Activated naive CD4-positive, alpha-beta T cell (primary cell): ENCODE measurements at places on chromosomes 7 and 10.

DNA sequence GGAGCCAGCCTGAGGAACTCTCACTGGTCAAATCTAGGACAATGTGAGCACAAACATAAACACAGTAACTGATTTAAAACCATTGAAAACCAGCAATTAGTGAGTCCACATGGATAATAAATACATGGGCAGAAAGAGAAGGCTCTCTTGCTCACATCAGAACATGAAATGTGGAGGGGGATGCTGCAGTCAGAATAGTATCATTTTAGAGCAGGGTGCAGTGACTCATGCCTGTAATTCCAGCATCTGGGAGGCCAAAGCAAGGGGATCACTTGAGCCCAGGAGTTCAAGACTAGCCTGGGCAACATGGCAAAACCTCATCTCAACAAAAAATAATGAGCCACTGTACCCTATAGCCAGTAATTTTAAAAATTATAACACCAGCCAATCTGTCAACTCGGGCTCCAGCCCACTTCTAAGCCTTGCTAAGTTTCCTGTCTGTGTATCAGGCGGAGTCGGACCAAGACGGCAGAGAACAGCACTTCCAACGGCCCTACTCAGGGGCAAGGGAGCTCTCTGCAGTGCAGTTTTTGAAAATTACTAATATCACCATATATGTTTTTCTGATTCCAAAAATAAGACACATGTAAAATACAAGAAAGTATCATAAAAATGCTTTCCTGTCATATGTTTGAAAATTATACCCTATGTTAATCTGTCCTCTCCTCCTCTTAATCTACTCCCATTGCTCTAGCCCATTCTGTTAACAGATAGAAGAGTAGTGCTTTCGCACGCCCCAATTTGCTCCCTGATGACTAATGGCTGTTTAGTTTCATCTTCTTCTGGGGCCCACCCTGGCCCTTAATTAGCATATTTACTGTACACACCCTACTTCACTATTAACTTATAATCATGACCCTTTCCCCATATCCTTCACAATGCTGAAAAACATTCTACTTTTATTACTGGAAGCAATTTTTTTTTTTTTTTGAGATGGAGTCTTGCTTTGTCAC, 17.1 kb downstream of the URGCP start:
- DNase-seq, result no peak

GRCh38 chr7:28505014-28505413, 92.7 kb downstream of the CREB5 start:
- no peak for DNase-seq

DNA sequence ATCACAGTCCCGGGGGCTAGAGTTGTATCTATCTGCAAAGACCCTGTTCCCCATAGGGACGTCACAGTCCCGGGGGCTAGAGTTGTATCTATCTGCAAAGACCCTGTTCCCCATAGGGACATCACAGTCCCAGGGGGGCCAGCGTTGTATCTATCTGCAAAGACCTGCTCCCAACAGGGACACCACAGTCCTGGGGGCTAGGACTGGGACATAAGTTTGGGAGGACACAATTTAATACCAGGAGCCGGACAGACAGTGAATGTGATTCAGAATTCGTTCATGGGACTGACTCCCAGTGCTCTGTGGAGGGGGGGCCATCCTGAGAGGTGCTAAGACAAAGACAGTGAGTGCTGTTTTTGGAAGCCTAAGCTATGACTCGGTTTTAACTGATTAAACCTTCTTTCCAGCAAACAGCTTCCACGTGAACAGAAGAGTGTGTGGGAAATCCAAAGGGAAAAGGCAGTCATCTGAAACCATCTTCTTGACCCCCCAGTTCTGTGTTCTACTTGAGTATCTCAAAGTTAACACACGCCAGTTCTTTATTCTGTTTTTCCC, 153.0 kb downstream of the DIP2C start:
- no peak for DNase-seq

DNA sequence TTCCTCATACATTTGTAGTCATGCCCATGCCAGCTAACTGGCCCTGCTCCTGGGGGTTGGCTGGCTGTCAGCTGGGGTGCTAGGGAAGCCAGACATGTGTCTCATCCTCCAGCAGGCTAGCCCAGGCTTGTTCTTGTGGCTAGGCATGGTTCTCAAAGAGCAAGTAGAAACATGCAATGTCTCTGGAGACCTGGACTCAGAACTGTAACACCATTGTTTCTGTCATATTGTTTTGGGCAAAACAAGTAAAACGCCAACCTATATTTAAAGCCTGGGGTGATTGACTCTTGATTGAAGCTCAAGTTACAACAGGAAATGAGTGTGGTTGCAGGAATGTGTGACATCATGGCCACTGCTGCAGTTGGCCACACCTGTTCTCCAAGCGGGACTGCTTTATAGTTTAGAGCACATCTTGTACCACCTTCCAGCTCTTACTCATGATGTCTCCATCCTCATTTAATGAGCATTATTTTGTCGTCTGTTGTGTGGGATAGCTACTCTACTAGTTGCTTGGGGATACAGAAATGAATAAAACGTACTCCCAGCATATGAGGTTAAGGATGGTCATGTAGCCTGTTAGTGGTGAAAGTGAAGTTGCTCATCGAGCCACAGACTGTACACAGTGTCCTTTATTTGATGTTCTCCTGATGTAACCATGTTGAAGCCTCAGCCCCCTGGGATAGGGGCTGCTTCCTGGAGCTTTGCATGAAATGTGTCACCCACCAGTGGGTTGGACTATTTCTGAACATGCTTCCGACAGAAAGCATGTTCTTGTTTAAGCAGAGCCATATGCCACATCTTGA, 168.4 kb downstream of the SORCS3 start:
- no peak for DNase-seq

GRCh38 chr7:15625466-15625865, 61.0 kb downstream of the MEOX2 start:
- no peak for DNase-seq

DNA sequence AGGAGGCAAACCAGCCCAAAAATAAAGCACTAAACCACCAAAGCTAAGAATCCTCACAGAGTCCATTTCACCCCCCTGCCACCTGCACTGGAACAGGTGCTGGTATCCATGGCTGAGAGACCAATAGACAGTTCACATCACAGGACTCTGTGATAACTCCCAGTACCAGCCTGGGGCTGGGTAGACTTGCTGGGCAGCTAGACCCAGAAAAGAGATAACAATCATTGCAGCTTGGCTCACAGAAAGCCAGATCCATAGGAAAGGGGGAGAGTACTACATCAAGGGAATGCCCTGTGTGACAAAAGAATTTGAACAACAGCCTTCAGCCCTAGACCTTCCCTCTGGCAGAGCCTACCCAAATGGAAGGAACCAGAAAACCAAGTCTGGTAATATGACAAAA, 13.6 kb upstream of the SLC25A28 start:
- no peak for DNase-seq

GRCh38 chr10:63156236-63156635, 23.1 kb downstream of the NRBF2 start:
- DNase-seq, result no peak

- no peak for DNase-seq
These were observed 58.0 kb downstream of the PDSS1 start for GRCh38 chr10:26755443-26755903.

GRCh38 chr7:39734633-39735004, 111.2 kb downstream of the RALA start:
- DNase-seq, result no peak

- no peak for DNase-seq
These were observed 77.2 kb upstream of the CHST15 start for GRCh38 chr10:124170631-124171030.

- DNase-seq, result no peak
These were observed 157.4 kb downstream of the DYNC1I1 start for GRCh38 chr7:95929710-95930280.

DNA sequence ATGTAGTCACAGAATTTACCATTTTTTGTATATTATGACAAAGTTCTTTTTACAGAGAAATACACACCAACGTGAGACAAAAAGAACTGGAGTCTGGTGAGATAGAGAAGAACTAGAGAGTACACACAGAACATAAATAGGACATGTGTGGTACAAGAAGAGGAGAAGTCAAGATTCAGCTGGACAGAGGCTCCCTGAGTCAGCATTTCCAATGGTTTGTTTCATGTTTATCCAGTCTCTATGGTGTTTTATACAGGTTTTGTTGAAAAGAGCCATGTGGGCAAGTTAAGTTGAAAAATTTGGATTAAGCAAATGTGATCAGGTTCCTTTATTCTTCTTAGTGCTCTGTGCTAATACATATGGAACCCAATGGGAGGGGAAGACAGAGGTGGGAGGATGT, 105.5 kb upstream of the AKR1E2 start:
- DNase-seq, result no peak

- no peak for DNase-seq
These were observed 124.2 kb downstream of the TCERG1L start for GRCh38 chr10:131187274-131187673.

DNA sequence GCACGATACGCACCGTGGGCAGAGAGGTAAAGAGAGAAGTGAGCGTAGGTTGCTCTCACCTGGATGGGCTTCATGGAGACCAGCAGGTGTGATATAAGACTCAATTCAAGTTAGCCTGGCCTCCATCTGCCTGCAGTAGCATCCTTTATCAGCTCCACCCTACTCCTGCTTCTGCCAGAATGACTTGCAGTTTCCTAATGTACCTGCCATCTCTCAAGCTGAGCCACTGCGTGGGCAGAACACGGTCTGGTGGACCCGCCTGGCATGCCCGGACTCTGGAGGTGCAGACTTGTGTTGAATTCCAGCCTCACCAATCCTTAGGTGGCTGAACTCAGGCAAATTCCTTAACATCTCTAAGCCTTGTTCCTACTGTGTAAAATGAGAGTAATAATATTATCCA, 64.3 kb downstream of the STEAP1B start:
- no peak for DNase-seq

DNA sequence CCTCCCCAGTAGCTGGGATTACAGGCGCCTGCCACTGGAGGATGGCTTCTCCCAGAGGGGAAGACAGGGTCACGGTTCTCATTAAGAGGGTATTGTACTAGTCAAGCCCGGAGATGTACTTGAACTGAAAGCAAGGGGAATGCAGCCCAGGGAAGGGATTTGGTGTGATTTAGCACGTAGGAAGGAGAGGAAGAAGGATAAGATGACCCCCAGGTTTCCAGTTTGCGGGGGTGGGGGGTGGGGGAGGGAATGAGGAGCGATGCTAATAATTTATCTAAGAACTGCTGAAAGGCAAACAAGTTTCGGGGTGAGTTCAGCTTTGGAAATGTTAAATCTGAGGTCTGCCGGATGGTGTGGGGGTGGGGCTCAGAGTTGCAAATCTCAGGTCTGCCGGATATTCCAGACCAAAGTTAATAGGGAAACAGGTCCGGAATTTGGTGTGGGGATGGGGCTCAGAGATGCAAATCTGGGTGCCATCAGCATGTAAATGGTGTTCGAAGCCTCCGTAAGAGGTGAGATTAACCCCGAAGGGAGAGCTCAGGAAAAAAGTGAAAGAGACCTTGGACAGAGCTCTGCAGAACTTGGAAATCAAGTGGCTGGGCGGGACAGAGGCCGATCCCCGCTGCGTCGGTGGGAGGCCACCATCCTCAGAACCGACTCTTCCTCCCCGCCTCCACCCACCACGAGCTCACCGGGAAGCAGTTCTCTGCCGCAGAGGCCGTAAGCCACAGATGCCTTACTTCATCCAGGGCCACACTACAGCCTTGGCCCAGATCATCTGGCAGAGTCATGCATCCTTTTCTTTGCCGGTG, 1.6 kb upstream of the SEPHS1 start:
- no peak for DNase-seq

DNA sequence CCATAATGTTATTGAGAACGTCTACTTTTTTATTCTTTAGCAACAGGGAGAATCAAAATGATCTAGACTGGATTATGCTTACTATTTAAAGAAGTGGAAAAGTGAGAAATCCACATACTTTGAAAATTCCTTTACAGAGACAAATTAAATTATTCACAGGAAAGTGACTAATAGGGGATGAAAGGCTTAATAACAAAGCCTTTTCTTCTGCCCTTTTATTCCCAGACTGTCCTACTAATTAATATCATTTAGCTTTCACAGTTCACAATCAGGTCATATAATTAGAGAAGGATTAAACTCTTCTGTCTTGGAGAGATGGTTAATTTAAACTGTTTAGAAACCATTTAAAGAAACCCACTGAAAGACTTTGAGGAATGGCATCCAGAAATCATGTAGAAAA, 58.8 kb downstream of the ARL4A start:
- no peak for DNase-seq

- no peak for DNase-seq
These were observed 51.1 kb upstream of the ADRB1 start for GRCh38 chr10:113992471-113993011.

GRCh38 chr10:112634096-112634830, 187.2 kb downstream of the VTI1A start:
- no peak for DNase-seq

DNA sequence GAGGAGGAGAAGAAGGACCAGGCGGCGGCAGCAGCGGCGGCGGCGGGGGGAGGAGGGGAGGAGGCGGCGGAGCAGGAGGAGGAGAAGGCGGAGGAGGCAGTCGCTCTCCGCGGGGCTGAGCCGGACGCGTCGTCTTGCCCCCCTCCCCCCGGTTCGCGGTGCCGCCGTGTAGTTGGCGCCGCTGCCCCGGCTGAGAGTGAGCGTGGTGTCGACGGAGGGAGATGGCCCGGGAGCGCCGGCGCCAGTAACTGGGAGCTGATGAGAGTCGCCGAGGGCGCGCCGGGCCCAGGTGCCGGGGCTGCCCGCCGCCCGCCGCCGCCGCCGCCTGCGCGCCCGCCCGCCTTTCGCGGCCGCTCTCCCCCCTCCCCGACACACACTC, 257 bp downstream of the WAC start:
- DNase-seq, result no peak

DNA sequence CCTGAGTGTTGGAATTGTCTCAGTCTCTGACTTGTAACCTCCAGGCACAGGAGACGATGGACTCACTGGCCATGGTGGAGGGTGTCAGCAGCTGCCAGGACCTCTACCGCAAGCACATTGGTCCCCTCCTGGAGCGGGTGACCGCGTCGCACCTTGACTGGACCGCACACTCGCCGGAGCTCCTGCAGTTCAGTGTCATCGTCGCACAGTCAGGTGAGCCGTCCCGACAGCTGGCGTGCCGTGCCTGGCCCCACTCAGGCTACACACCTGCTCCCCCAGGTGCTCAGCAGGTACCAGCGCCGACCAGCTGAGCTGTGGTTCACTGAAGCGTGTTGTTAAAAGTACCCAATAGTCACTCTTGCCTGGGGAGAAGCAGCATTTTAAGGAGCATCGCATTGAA, 36.7 kb upstream of the PRKAR1B start:
- DNase-seq, result no peak

DNA sequence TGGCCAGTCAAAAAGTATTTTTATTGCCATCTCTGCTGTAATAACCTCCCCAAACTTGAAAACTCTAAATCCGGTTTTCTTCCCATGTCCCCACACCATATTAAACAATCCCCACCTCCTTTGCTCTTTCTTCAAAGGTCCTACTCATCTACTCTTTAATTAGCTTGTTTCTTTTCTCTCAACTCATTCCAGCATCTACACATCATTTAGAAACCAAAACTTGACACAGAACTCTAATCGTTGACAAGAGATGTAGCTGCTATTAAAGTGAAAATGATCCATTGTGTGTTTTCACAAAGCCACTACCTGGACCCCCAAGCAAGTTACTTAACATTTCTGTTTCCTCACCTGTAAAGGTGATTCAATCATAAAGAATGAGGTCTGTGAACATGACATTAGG, 436.3 kb upstream of the NPVF start:
- no peak for DNase-seq

GRCh38 chr7:112744818-112745217, 45.4 kb downstream of the TMEM168 start:
- no peak for DNase-seq
